Muscle of back (tissue), 13 donors: ENCODE measurements at places on chromosomes 1 and 21.

- no peak for DNase-seq
Observed at GRCh38 chr1:219402925-219403324, 210.0 kb downstream of the ZC3H11B start.

- no peak for DNase-seq
Observed at GRCh38 chr1:188729039-188729438, 1748.6 kb downstream of the BRINP3 start.

DNA sequence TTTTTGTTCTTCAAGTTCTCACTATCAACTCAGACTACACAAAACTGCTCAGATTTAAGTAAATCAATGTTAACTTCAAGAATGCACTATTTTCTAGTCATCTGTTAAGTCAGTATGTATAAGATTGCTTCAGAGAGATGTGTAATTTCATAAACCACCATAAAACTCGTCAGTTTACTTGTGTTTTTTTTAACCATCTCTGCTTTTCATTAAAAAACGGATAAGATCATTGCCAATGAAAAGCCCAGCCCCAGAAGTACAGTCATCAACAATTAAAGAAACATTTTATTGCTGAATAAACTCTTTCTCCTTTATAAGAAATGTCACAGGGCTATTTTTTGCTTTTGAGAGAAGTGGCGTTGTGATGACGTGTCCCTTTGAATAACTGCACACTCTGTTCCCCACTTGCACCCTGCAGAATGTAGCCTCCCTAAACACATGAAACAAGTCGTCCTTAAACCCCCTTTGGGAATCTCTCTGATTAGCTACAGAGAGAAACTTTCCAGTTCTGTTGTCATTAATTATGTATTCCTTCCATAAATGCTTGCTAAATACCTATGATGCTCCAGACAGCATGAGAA lies 202.7 kb upstream of the FOXD3 start:
- DNase-seq, result no peak

GRCh38 chr1:234331507-234331906 lies 41.7 kb upstream of the COA6 start:
- no peak for DNase-seq

- no peak for DNase-seq
Observed at GRCh38 chr1:57132993-57133622, 167.3 kb upstream of the C8B start.

GRCh38 chr1:43338001-43338400 lies 383 bp downstream of the MPL start:
- no peak for DNase-seq
